Epithelial cell of proximal tubule (primary cell): ENCODE measurements at places on chromosomes 12 and 14. TPM values are rescaled to one million over a fixed set of nuclear protein-coding genes. Genes with fewer than 3 reads are reported as not detected.

Gene CAPZA3
- total RNA-seq = not detected in 2 replicates

Gene ANG
- total RNA-seq = 1.3 and 4.8 TPM in 2 replicates

Gene IRF9
- 26.8 and 45.1 TPM in 2 replicates for total RNA-seq

Gene GLT1D1
- total RNA-seq = 0.14 and 0.46 TPM in 2 replicates

Gene MYF5
- total RNA-seq = not detected in 2 replicates

Gene PTGDR
- not detected in 2 replicates for total RNA-seq

Gene DLGAP5
- 58.4 and 68.8 TPM in 2 replicates for total RNA-seq

Gene OR4N2
- not detected in 2 replicates for total RNA-seq

Gene CACNA2D4
- 0.14 and 1.6 TPM in 2 replicates for total RNA-seq

Gene KRT6C
- not detected in 2 replicates for total RNA-seq

Gene BAZ2A
- 41.5 and 43.1 TPM in 2 replicates for total RNA-seq
